ENCODE measurements at places on chromosomes 3 and 15.

DNA sequence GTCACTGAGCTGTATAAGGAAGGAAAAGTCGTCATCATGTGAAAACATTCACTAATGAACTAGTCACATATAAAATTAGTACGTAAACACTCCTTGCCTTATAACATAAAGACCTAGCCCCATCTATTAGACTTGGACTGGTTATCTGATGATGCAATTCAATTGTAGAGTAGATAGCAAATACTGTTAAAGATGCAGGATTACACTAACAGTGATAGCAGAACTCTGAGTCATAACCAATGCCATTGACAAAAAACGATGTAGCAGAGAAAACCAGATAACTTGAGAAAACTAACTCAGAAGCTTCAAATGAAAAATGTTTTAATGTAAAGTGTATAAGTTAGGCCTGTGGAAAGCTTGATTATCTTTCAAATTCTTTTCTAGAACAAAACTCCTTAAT is 132.2 kb downstream of the WDR72 start:
- no peak for DNase-seq

DNA sequence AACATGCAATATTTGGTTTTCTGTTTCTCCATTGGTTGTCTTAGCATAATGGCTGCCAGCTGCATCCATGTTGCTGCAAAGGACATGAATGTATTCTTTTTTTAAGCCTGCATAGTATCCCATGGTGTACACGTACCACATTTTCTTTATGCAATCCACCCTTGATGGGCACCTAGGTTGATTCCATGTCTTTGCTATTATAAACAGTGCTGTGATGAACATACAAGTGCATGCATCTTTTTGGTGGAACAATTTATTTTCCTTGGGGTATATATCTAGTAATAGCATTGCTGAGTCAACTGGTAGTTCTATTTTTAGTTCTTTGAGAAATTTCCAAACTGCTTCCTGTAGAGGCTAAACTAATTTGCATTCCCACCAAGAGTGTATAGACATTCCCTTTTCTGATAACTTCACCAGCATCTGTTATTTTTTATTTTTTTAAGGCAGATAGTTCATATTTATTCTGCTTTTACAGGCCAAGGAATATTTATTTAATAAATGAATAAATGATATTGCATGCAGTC is 62.4 kb upstream of the NPHP3 start:
- no peak for DNase-seq

- DNase-seq = no peak
Measured at GRCh38 chr15:32152574-32152973, 122.3 kb downstream of the CHRNA7 start.

- DNase-seq = no peak
Measured at GRCh38 chr3:15476378-15476777, 45.1 kb downstream of the COLQ start.
